ENCODE measurements at places on chromosomes 12 and 14.
A peak's percentile ranks its signal among the peaks of the same experiment; 100 is the strongest.

DNA sequence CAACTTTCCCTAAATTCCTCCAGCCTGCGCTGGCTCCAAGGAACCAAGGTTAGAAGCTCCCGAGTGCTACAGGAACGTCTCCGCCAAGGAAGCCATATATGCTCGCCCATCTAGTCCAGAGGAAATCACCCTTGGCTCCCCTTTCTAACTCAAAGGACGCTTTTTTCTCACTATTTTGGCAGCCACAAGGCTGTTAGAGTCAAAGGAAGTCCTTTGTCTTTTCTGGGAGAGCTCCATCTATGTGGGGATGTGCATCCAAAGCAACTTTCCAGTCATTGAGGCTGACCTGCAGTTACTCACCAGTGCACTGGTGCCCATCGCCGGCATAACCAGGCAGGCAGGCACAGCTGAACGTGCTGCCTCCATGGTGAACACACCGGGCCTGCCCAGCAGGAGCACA lies 37.6 kb downstream of the RTRAF start:
- DNase-seq, result no peak

- no peak for DNase-seq
Measured at GRCh38 chr12:116662612-116663144, 75.2 kb downstream of the SPRING1 start.

DNA sequence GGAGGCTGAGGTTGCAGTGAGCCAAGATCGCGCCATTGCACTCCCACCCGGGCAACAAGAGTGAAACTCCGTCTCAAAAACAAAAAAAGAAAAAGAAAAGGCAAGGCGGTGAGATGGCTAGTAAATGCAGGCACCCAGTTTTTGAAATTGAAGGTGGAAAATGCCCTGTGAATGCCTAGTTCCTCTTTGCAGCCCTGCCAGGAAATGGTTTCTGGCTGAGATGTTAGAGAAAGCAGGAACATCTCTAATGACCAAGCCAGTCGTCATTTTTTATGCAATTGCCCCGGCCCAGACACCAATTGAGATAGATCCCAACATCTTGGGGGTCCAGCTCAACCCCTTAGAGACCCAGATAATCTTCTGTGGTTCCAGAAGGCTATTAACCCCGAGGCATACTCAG lies 17.0 kb downstream of the SLC8A3 start:
- DNase-seq, result no peak

- DNase-seq, result no peak
Measured at GRCh38 chr14:105488781-105489541, 2.1 kb upstream of the TEDC1 start.

GRCh38 chr12:3123729-3124128 lies 46.5 kb downstream of the TSPAN9 start:
- DNase-seq, result no peak

DNA sequence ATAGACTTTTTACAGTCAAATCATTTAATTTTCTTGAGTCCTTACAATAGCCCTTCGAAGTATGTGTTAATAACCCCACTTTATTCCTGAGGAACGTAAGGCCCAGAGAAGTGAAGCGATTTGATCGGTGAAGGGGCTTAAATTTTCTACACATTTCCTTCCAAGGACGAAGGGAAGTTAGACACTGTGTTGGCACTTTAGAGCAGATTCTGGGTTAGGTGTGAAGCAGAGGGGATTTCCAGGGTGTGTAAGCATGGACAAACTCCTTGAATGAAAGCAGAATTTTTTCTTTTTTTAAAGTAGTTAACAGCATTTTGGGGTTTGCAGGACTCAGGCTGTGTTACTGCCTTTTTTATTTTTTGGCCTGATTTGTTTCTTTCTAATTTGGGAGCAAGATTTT lies 38.9 kb downstream of the PRORP start:
- DNase-seq, result no peak

- DNase-seq, result no peak
Measured at GRCh38 chr12:46578190-46578982, 205.8 kb upstream of the SLC38A2 start.

DNA sequence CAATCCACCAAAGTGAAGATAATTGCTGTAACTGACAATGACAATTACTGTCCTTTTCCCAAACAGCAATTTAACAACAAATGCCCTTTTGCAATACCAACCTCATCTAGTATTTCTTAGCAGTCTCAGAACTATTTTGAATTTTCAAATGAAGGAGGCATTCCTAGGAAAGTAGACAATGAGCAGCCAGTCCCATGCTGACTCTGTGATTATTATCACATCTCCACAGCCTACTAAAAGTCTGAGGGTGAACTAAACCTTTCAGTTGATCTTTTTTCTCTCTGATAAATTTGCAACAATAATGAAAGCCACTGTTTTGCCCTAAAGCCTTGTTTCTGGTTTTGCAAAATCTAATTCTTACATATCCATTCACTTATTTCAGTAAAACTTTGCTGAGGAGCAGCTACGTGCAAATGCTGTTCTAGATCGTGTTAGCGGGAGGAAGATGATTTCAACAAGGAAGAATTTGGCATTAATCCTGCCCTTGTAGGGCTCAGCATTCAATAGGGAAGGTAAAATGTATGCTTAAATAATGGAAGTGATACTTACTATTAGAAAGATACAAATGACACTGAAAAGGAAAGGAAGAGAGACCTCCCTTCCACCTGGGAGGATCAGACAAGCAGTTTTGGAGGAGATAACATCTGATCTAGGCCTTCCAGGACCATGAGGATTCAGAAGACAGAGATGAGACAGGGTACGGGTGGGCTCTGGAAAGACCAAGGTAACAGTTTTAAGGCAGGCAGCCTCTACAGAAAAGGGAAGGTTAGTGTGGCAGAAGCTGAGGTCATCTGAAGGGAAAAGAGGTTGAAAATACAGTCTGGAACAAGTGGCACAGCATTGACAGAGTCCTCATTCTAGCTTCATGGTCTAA lies 47.4 kb downstream of the SLC38A1 start:
- DNase-seq, result no peak

GRCh38 chr12:10901427-10901826 lies 7.9 kb downstream of the TAS2R13 start:
- DNase-seq, result no peak

DNA sequence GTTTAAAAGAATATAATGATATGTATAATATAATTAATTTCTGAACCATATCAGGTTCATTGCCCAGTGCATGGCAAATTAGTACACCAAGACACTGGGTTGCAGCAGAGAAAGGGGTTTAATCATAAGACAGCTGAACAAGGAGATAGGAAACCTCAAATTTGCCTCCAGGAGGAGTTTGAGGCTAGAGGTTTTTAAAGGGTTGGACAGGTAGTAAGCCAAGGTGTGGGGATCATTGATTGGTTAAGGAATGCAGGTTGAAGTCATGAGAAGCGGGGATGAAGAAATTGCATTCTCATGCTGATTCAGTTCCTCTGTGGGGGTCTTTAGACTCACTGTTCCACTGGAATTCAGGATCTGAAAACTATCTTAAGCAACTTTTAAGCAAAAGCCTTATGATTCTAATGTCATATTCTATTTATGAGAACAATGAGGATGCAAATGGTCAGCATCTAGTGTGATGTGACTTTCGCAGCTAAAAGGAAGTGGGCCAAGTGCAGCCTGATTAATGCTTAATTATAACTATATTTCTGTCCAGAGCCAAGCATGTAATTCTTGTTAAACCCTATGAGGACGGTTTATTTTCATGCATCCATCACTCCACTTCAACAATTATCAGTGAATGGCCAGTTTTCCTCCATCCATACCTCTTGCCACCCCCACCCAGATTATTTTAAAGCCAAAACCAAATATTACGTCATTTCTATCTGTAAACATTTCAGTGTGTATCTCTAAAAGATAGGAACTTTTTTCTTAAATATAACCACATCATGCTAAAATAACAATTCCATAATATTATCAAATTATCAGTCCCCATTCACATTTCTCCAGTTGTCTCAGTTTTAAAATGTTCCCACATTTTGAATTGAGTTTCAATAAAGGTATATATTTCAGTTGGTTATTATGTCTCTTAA lies 14.9 kb downstream of the RNF212B start:
- DNase-seq, result no peak

GRCh38 chr12:100450735-100451134 lies 22.9 kb upstream of the NR1H4 start:
- DNase-seq, result no peak

DNA sequence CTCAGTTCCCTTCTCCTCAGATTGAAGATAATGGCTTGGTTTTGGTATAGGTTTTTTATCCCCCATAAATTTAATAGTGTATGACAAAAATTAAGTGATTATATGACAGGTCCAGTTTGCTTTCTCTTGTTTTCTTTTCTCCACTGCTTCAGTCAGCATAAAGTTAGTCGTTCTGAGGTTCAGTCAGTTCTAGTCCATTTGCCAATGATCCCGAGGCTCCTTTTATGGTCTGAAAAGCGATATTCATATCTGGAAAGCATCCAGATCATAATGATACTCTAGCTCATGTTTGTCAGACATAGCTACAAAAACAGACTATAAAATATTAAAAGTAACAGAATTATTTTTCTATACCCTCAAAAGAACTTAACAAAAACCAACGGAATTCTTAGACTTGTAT lies 67.1 kb upstream of the SLC38A4 start:
- DNase-seq, result no peak

DNA sequence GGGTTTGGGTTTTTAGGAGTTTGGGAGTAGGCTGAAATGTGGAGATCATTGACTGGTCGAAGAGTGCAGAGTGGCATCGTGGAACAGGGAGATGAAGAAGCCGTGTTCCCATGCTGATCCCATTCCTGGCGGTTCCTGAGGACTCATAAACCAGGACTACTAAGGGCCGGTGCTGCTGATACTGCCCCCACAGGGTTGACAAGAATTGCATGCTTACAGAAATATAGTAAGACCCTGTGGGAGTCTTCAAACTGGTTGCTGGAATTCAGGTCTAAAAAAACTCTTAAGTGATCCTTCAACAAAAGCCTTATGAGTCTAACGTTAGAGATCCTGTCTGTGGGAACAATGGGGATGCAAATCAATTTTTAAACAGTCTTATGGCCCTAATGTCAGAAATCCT lies 64.0 kb upstream of the ARHGAP5 start:
- no peak for DNase-seq

DNA sequence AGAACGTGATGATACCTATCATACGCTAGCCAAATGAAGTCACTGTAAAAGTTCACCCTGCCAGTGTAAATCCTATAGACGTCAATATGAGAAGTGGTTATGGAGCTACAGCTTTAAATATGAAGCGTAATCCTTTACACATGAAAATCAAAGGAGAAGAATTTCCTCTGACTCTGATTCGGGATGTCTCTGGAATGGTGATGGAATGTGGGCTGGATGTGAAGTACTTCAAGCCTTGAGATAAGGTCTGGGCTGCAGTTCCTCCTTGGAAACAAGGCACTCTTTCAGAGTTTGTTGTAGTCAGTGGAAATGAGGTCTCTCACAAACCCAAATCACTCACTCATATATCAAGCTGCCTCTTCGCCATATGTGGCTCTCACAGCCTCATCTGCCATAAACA lies 53.1 kb upstream of the NAP1L1 start:
- no peak for DNase-seq

- DNase-seq, result peak; percentile 99
Measured at GRCh38 chr14:38255673-38256532, at the start of gene CLEC14A. Gene CLEC14A, minus strand, starts transcription at chr14:38256093. Its CDS starts 71 bp downstream, at chr14:38256022.

- DNase-seq, result no peak
Measured at GRCh38 chr12:68886636-68887572, 46.1 kb downstream of the CPM start.

DNA sequence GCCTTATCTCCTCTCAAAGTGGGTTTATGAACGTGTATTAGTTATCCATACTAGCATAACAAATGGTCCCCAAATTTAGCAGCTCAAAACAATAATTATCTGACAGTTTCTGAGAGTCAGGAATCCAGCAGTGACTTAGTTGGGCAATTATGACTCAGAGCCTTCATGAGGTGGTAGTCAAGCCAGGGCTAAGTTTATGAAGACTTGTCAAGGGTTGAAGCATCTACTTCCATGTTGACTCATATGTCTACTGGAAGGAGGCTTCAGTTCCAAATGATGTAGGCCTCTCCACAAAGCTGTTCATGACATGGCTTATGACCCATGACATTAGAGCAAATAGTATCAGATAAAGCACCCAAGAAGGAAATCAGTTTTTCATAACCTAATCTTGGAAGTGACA lies 73.2 kb downstream of the IPO8 start:
- DNase-seq, result no peak

DNA sequence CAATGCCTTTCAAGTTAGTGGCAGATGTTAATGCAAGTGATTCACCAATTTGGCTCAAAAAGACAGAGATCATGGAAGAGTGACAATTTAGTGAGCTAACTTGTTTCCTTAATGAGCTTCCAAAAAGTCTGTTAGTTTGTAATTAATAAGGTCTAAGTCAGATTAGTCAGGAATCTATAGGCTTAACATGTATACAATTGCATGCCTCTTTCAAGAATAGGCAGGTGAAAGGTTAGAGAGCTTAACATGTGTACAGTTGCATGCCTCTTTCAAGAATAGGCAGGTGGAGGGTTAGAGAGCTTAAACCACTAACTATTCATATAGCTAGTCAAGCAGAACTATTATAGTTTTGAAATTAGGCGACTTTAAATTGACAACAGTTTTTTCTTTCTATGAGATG lies 663.8 kb downstream of the C12orf50 start:
- DNase-seq, result no peak

- DNase-seq, result no peak
Measured at GRCh38 chr12:113284751-113285150, 50.2 kb downstream of the SLC8B1 start.

- DNase-seq, result no peak
Measured at GRCh38 chr12:12032260-12032791, 38.4 kb upstream of the BCL2L14 start.

DNA sequence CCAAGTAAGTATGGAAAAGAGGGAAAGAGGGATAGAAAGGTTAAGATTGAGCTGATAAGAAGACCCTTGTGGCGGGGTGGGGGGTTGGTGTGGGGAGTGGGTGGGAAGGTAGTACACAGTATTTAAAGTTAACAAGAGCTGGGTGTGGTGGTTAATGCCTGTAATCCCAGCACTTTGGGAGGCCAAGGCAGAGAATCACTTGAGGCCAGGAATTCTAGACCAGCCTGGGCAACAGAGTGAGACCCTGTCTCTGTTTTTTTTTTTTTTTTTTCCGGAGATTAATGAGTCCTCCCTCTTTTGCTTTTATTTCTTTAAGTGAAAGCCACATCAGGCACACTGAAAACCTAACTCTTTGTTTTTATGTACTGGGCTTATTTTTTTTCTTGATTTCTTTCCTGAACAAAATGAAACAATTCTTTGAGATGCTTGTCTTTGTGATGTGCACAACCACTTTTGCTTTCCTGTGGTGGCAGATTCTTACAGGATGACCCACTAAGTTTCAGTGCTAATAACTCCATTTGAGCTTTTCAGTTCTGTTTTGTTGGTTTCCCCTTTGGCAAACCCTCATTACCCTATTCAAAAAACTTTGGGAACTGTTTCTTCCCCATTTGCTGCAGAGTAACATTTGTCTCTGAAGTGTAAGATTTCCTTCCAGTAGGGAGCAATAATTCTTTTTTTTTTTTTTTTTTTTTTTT lies 54.8 kb downstream of the WNK1 start:
- DNase-seq, result no peak

GRCh38 chr12:112901271-112901670 lies 5.5 kb upstream of the OAS1 start:
- no peak for DNase-seq

DNA sequence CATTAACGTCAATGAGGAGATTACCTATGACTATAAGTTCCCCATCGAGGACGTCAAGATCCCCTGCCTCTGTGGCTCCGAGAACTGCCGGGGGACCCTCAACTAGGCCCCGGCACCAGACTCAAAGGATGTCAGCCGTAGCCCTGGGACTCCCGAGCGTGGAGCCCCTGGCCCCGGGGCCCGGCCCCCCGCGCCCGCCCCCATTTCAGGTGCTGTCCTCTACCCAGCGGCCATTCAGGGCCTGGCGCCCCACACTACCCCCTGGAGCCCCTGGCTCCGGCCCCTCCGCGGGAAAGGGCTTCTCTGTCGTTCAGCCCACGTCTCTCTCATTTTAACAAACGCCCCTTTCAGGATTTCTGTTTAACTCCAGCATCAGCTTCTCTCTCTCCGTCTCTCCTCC lies 26.3 kb downstream of the SETD1B start:
- no peak for DNase-seq
